ENCODE measurements at places on chromosomes 7 and 10. TPM values are rescaled to one million over a fixed set of nuclear protein-coding genes. Genes with fewer than 3 reads are reported as not detected.

DNA sequence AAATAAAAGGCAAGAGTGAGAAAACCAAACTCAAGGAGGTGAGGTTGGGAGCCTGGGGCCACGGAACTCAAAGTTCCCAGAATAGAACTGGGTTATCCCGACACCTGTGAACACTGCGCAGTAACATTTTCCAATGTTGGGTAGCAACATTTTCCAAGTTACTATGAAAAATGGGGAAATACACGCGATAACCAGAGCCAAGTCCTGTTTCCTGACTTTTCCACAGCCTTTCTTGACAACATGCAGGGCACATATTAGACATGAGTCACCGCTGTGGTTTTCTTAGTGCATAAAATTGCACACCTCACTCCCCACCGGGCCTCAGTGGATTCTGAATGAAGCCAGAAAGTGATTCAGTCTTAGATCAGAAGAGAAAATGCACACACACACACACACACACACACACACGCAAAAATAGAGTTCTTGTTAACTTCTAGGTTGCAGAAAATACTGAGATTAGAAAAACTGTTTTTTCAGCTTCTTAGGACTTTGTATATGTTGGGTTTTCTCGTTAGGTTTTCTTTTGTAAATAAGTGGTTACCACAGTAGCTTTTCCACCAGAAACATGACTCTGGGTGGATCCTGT lies 70.0 kb downstream of the CAMK1D start:
- peak; percentile 94 for DNase-seq

DNA sequence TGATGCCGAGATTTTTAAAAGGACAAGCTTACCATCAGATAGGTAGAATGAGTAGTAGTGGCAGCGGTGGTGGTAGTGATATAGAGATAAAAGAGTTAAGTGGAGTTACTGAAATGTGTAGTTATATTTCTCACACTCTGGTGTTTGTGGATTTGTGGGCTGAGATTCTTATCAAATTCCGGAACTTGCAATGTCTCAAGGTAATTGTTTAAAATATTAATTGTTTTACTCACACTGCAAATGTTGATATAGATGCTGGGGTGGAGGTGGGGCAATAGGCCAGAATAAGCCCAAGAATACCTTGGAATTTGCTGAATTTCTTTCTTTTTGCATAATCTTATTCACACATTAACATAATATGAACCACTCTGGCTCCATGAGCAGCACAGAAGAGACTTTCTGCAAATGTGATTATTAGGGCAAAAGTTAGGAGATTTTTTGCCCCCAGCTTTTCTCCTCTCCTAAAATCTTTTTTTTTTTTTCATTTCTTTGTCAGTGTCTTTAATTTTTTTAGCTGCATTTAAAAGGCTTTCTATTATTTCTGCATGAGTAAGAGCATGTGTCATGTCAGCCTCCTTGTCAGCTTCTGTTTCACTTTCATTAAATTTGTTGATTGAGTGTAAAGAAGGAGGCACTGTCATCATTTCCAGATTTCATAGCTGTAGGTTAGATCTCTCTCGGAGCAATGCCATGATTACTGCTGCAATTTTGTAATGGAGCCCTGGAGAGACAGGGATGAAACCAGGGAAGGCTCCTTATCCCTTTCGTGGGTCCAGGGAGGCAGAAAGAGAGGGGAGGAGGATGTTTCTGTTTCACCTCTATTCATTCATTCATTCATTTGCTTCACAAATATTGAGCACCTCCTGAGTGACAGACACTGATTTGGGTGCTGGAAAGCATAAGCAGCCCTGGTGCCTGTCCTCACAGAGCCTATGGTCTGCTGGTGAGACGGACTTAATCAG lies 13.1 kb upstream of the SGMS1 start:
- DNase-seq, result no peak

DNA sequence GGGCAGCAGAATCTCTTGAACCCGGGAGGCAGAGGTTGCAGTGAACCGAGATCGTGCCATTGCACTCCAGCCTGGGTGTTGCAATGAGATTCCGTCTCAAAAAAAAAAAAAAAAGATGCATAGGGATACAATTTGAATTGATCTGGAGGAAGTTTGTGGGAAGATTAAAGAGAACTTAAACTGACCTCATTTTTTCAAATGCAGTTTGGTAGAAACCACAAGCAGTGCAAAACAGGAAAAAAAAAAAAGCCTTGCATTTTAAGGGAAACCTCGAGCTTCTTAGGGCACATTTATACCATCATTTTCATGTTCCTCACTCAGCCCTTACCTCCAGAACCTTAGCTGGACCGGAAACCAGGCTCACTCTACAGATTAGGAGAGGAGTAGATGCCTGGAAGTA lies 2.8 kb downstream of the KCTD7 start:
- peak; percentile 33 for DNase-seq

GRCh38 chr10:103759100-103759781 lies 96.1 kb downstream of the SH3PXD2A start:
- DNase-seq, result peak; percentile 80

DNA sequence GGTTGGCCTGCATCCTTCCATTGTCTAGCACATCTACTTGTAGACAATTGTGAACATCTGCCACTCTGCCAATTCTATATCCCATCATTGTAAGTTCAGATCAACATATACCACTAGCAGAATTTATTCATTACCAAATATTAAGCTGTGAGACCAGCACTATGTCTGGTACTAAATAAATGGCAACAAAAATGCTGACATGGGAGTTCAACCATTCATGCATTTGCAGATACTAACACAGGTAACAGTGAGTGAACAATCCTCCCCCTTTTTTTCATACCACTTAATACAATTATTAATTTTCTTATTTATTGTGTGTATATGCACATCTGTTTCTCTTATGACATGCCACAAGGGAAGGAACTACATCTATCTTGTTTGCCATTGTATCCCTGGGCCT lies 11.9 kb downstream of the POLR1F start:
- no peak for DNase-seq

DNA sequence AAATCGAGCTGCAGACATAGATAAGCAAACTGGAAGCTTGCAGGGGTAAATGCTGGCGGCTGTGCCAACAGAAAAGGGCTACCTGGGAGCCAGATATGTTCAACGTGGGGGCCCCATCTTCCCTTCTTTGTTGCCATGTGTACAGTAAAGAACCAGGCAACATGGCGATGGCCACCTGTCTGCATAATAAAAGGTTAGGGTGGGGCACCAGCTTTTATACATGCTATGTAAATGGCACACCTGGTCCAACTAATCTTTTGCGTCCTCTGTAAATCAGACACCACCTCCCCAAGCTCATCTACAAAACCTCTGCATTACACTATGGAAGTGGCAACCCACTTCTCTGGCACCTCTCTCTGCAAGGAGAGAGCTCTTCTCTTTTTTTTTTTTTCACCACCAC lies 13.9 kb downstream of the BUD31 start:
- no peak for DNase-seq

WEE2 gene
- total RNA-seq, result 0.09 TPM

ZNF316 gene
- 11.1 TPM for total RNA-seq

Measured in muscle of leg (tissue), 16 donors.